Esophagus squamous epithelium (tissue), 5 donors: ENCODE measurements at places on chromosomes 7 and 10.

DNA sequence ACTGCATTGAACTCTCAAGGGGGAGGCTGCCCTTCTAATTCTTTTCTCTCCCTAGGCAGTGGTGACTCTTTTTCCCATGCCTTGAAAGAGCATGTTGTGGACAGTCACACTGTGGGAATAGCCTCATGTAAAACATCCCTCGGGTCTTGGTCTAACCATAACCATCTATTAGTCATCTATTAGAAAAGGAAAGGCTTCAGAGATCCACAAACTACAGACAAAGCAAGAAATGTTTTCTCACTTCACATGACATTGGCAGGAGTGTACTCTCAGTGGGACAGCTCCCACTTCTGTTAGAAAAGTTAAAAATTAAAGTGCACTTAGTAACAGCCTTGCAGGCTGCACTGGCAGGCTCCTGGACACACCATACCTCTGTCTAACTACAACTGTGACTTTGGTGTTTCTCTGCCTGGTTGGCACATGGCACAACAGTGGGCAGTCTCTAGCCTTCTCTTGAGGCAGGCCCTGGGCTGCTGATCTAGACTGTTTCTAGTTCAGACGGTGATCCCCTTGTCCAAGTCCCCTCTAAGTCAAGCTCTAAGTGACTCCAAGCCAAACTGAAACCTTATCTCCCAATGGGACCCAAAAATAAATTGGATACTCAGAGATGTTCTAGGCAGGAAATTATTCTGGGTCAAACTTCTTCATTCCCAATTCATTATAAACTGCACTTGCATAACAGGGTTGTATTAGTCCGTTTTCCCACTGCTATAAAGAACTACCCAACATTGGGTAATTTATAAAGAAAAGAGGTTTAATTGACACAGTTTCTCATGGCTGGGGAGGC, 57.9 kb upstream of the ITGB1 start:
- no peak for DNase-seq

- no peak for DNase-seq
Measured at GRCh38 chr7:128924707-128925588, 12.8 kb upstream of the IRF5 start.

GRCh38 chr7:50266635-50267386, 37.7 kb upstream of the IKZF1 start:
- DNase-seq: no peak

DNA sequence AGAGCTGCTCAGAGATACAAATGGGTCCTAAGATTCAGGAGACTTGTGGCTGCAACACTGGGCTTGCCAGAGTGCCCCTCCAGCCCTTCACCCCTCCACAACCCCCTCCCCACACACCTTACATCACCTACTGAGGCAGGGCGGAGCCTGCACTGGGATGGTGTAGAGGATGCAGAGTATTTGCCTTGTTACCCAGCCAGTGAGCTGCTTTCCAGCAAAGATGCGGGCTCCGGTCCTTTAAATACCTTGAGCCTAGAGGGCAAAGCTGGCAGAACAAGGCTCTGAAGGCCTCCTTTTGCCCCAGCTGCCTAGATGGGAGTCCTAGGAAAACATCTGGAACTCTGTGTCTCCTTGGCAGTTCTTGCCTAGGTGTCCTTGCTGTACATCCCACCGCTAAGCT, 34.6 kb downstream of the KAZALD1 start:
- no peak for DNase-seq

- no peak for DNase-seq
Measured at GRCh38 chr7:1931256-1931950, 261.3 kb downstream of the ELFN1 start.

DNA sequence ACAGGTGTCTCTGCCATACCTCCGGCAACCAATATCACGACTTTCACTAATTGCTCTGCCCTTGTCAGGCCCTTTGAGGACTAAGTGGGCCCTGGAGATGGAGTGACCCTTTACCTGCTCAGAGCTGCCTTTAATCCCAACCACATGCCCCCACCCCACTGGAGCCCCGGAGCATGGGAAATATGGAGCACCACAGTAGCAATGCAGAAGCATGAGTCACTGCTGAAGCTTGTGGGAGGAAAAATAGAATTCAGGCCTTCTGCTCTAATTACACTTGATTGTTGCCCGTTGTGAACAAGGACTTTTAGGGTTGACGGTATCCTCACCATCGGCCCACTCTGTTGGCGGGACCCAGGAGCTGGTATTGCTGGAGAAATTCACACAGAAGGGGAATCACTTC, 52.5 kb upstream of the FRMD4A start:
- DNase-seq: no peak

GRCh38 chr10:21396889-21397288, 128.6 kb downstream of the SKIDA1 start:
- DNase-seq: no peak

- DNase-seq: no peak
Measured at GRCh38 chr7:44259547-44260457, 59.0 kb downstream of the YKT6 start.

- DNase-seq: no peak
Measured at GRCh38 chr7:2980401-2981102, 63.1 kb downstream of the CARD11 start.

DNA sequence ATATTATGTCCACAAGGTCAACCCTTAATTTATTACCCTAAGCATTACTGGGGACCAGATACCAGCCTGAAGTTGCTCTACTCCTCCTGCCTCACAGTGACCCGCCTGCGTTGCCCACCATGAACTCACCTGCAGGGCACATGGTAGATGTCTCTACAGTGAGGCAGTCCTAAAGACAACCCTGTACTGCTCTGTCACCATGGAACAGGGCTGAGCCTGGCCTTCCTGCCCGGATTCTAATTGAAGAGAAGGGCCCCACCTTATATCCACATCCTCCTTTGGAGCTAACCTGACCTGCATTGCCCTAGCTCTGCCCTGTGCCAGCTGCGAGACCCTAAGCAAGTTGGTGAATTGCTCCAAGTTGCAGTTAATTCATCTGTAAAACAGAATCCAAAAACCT, 4.1 kb downstream of the SH3PXD2A start:
- no peak for DNase-seq

DNA sequence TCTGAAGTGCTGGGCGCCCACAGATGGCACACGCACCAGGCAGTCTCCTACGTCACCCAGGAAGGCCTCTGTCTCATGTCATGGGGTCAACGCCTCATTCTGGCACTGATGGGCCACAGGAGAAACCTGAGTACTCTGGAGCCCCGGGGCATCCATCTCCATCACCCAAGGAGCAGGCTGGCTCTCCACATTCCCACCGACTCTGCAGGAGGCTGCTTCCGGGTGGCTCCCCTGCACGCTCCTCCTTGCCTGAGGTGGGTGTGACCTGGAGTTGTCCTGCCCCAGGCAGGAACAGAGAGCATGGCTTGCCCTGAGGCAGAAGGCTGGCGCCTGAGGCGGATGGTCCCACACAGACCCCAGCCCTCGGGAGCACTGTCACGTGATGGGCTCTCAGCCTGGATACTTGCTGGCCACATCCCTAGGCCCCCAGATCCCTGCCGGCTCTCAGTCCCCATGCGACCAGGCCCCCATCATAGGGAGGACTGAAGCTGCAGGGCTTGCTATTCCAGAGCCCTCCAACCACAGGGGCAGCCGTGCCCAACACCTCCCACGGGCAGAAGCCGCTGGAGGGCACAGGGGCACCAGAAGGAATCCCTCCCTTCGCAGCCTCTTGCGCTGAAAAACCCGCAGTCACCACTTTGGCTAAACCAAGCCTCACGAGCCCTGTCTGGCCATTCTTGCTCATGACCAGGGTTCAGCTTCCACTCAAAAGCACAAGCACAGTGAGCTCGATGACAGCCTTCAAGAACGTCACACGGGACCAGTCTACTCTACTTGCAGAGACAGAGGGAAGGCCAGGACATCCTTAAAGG, 80.7 kb downstream of the MAD1L1 start:
- DNase-seq: no peak

DNA sequence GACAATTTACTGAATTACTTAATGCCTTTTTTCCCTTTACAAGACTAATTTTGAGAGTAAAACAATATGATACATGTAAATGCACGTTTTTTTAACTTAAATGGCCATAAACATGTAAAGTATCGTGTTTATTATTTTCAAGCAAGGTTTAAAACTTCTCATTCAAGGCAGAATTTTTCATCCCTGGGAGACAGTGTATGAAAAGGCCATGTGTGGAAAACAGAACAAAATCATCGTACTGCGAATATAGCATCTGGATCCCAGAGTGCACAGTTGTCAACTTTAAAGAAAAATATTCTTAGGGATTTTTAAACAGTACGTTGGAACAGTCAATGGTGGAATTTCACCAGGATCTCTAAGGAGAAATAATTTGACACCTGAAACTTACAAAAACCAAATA, 1.1 kb upstream of the RAB11FIP2 start:
- no peak for DNase-seq

DNA sequence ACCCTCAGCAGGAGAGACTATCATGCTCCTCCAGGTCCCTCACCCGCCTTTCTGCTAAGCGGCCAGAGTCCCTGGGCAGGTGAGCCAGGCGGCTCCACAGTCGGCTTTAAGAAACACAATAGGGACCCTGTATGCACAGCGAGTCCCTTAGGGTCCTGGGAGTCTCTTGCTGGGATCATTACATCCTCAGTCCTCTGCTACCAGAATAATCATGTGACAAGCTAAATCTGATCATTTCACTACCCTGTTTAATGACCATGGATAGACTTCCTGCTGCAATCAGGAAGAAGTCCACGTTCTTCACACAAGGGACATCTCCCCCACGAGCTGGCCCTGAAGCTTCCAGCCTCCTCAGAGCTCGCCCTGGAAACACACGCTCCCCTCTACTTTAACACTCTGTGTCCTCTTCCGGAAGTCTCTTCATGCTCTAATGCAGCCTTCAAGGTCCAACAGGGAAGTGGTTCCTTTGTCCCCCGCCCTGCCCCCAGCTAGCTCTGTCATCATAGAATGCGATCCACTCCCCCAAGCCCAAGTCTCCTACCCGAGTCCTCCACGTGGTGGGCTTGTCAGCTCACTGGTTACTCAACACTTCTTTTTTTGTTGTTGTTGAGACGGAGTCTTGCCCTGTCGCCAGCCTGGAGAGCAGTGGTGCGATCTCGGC, 101.5 kb downstream of the RNF216 start:
- no peak for DNase-seq

DNA sequence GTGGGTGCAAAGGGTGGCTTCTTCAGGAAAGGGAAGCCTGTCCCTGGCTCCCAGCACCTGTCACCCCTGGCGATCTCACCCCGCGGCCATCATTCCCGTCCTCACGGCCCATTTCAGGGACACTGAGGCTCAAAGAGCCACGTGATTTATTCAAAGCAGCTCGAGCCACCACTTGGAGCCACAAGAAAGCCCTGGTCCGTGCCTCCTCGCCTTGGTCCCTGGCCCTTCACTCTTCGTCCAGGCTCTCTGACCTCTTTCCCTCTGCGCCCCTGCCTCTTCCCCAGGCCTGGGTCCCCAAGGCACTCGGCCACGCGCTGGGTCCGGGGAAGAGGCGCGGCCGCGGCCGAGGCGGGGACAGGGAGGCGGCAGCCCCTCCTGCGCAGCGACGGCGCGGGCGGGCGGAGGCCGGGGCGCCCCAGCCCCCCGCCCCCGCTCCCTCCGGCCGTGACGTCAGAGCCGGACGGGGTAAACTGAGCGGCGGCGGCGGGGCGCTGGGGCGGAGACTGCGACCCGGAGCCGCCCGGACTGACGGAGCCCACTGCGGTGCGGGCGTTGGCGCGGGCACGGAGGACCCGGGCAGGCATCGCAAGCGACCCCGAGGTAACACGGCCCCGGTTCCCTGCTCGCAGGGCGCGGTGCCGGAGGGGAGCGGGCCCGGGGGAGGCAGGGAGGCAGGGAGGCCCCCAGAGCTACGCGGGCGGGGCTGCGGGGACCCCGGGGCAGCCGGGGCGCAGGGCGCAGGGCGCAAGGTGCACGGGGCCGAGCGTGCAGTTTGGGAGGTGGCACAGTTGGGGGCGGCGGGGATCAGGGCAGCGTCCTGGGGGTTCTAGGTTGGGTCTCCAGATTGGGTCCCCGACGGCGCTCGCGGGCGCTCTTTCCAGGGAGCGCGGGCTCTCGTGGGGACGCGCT, at the start of gene SLC18A2:
TSS of gene SLC18A2 (plus strand) at position 494 of the 909 bp plus-strand sequence. CDS start 580 bp downstream, outside the sequence.
- no peak for DNase-seq

DNA sequence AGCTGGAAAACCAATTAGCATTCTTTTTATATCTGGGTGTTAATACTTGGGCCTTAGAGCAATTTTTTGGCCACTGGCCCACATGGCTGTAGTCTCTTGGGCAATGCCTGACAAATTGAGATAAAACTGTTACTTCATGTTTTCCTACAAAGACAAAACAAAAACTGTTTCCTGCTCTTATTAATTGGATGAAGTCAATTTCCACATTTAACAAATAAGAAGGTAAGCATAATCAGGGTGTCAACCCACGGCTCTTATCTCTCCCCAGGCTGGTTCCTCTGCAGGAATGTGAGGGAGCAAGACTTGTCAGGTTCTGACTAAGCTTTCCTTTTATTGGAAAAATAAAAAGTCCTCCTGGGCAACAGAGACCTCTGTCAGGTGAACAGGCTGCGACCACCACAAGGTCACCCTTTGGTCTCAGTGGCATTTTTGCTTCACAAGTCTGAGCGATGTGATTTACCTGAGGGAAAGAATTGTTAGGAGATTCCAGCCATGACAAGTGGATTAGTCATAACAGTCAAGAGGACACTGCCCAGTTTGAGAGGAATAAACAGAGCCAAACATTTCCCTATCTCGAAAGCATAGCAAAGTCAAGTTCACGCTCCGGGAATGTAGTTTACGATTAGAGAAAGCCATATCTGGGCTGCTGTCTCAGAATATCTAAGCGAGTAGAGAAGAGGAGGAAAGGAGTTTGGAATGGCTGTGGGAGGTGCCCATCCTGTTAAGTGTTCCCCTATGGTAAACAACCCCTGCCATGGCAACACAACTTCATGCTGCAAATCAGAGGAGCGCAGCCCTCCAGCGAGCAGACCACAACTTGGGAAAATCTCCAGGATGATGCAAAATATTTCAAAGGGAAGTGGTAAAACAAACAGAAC, 144.4 kb downstream of the TES start:
- DNase-seq: no peak

DNA sequence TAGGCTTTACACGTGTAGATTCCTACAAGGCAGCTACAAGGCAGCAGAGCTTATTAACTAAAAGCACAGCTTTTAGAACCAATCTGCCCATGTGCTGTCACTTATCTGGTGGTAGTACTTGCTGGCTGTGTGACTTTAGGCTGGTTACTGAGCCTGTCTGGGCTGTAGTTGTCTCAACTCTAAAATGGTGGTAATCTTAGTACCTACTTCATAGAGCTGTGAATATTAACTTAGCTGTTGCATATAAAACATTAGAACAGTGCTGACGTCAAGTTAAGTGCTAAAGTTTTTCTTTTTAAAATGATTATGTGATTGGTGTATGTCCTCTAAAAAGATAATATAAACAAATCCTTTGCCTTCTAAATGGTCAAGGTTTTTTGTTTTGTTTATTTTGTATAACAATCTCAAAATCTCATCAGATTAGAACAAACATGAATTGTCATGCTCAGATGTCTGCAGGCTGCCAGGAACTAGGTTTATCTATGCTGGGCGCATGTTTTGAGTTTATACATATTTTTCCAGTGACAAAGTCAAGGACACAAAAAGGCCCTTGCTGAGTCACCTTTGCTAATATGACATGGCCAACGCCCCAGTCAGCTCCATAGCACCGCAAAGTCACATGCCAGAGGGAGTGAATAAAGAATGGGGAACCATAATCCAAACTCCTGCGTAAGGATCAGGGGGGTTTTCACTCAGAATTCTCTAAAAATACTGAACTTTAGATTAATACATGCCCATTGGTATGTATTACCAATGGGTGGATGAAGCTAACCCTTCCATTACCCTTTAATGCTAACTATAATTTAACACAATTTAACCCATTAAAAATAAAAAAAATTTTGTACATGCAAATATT, 39.8 kb upstream of the ARL4A start:
- no peak for DNase-seq

GRCh38 chr10:21100190-21100589, 203.1 kb upstream of the NEBL start:
- DNase-seq: no peak
